CD4-positive, alpha-beta T cell treated with Interleukin-2 at 100 ng/mL for 4 hours (primary cell): ENCODE measurements at places on chromosomes 12 and 14.

- no peak for DNase-seq
Observed at GRCh38 chr12:116037941-116038837, 239.3 kb downstream of the MED13L start.

DNA sequence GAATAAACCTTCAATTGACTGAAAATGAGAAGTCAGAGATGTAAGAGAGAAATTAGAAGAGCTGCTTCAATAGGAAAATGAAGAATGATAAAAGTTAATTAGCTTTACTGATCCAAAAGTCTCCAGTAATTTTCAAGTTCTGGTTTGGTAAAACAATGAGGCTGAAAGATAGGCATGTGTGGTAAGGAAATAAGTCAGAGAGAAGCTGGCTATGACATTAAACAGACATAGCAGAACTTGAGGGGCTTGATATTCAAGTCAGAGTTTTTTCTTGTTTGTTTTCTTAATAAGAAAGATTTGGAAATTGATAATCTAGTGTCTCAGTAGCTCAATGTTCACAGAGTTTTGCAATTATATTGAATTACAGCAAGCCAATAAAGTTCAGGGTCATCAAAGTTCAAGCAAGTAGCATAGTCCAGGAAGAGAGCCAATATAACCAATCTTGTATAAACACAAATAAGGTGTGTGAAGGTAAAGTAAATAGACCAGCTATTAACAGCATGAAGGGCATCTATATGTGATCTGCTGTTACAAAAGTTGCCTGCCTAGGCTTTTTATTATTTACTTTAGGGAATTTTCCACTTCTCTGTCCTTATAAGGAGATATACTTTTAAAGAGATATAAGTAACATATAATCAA lies 1111.5 kb downstream of the TRHDE start:
- DNase-seq = no peak

DNA sequence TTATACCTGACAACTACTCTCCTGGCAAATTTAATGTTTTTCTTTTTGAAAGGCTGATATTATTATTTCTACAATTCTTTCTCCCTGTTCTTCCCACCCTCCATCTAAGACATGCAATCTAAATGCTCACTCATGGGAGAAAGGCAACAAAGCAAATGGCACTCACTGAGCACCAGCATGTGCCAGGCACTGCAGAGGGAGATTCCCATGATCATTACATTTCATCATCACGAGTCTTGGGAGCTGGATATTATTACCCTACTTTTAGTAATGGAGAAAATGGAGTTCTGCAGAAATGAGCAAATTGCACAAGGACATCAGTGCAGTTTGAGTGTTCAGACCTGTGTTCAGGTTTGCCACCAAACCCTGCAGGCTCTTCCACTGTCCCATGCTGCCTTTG lies 27.9 kb downstream of the PPM1H start:
- no peak for DNase-seq

- DNase-seq = no peak
Observed at GRCh38 chr14:52977798-52978197, 26.9 kb upstream of the FERMT2 start.

DNA sequence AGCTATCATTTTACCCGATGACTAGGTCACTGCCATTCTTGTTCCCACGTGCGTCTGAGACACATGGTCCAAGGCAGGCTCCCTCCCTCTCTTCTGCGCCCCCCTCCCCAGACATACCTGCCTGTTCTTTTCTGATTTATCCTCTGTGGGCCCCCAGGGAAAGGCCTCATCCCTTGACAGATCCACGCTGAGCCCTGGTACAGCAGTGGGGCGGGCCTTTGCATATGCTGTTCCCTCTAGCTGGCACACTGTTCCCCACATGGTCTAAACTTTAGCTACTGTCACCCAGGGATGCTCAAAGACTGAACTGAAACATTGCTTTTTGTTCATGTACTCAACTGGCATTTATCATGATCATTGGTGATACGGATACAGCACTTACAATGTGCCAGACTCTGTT lies 122.5 kb downstream of the SCARB1 start:
- no peak for DNase-seq

DNA sequence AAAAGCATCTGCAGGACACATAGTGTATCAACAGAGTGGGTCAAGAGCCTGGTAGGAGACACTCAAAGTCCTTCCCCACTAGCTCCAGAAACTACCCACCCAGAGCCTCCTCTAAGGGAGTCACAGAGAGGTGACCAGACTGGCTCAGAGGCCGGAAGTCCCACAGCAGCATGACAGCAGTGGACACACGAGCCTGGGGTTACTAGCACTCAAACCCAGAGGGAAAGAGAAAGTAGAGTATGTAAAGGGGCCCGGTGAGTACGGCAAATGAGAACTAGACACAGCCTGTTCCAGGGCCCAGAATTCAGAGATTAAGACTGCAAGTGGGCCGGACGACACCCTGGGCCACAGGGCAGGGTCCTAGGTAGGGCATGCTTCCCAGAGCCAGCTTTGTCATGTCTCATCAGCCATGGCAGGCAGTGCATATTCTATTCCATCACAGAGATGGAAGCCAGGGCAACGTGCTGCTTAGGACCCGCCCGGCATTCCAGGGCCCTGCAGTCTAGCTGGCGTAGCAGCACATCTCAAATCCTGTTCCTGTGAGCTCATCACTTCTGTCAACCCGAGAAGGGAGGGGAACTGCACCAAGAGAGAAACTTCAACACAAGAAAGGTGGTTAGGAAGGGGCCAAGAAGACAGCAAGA lies 4.2 kb downstream of the IFFO1 start:
- DNase-seq = no peak

GRCh38 chr14:51849097-51849496 lies 11.3 kb upstream of the GNG2 start:
- DNase-seq = peak; percentile 72

- DNase-seq = no peak
Observed at GRCh38 chr12:117592588-117593305, 231.3 kb upstream of the NOS1 start.

GRCh38 chr14:45201905-45202304 lies 51.1 kb downstream of the MIS18BP1 start:
- DNase-seq = no peak

DNA sequence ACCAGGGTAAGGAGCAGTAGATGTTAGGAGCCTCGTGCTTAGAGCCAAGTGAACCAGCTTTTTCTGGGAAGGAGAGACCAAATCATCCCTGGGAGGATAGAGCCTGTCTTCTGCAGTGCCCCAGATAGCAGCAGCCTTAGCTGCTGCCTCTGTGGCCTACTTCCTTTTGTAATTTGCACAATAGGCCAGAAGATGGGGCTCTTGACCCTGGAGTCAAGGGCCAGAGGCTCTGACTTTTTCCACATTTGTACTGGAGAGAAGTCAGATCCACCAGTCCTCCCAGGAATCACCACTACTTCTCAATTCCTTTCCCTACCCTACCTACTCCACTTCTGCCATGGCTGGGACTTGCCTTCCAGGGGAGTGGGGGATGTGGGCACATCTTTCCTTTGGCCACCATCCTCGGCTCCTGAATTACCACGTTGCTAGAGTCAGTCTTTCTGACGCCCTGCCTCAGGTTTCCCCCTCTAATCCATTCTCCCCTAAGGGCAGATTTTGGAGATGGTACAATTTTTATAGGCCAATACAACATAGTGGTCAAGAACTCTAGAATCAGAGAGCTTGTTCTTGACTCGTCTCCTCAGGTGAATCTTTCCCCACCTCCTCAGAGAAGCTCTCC lies 3.3 kb upstream of the SLC4A8 start:
- peak; percentile 62 for DNase-seq

GRCh38 chr12:98990648-98991047 lies 345.6 kb downstream of the APAF1 start:
- no peak for DNase-seq

- DNase-seq = no peak
Observed at GRCh38 chr12:29858270-29858786, 74.6 kb upstream of the TMTC1 start.

GRCh38 chr12:122102331-122102730 lies 23.8 kb downstream of the MLXIP start:
- no peak for DNase-seq

- DNase-seq = no peak
Observed at GRCh38 chr12:71517145-71517846, 77.7 kb downstream of the LGR5 start.

GRCh38 chr12:29726741-29727348 lies 56.9 kb downstream of the TMTC1 start:
- no peak for DNase-seq

DNA sequence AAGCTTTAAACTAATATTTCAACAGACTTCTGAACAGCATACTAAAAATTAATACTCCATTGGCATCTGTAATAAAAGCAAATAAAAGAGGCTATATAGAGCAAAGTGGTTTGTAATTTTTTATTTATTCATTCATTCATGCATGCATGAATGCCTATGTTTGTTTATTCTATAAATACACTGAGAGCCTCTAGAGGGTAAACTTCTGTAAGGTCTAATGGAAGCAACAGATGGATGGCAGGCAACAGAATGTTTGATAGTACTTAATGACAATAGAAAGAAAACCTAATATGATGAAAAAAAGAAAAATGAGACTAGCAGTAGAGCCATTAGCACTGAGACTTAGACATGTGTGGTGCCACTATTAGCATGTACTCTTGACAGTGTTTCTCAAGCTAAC lies 253.1 kb downstream of the CCDC91 start:
- DNase-seq = no peak

DNA sequence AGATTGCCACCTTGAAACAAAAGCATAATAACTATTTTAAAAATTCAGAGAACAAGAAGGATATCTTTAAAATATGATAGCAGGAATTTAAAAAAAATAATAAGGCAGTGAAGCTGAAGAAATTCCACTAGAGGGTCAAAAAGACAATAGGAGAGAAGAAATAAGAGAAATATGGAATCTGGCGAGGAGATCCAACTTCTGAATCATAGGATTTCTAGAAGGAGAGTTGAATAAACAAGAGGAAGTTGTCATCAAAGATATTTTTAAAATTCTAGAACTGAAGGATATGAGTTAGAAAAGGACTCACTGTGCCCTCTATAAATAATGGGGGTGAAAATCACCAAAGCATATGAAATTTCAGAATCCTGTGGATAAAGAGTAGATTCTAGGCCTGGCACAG lies 26.8 kb upstream of the TOMM20L start:
- no peak for DNase-seq

- peak; percentile 54 for DNase-seq
Observed at GRCh38 chr14:50260511-50260910, 29.1 kb upstream of the SOS2 start.

GRCh38 chr12:122979001-122979907 lies 1.2 kb upstream of the ARL6IP4 start:
- no peak for DNase-seq

DNA sequence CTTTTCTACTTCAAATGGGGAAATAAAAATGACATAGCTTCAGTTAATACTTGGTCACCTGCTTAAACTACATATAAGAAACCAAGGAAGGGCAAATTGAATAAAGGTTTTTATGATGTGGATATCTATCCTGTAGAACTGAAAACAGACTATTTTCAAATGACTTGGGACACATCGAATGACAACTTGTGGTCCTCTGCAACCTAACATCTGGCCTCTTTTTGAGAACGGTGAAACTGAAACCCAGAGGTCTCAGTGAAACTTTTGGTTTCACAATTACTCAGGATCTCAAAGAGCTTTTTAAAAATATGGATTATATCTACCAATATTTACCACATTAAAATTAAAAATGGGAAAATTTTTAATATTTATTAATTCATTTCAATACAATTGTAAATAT lies 65.2 kb downstream of the PPP2R5E start:
- DNase-seq = peak; percentile 48

GRCh38 chr12:47273191-47273626 lies 193.4 kb upstream of the AMIGO2 start:
- no peak for DNase-seq

GRCh38 chr14:65613131-65613650 lies 200.7 kb downstream of the FUT8 start:
- DNase-seq = no peak

- DNase-seq = no peak
Observed at GRCh38 chr14:105152794-105153241, 15.8 kb downstream of the JAG2 start.

DNA sequence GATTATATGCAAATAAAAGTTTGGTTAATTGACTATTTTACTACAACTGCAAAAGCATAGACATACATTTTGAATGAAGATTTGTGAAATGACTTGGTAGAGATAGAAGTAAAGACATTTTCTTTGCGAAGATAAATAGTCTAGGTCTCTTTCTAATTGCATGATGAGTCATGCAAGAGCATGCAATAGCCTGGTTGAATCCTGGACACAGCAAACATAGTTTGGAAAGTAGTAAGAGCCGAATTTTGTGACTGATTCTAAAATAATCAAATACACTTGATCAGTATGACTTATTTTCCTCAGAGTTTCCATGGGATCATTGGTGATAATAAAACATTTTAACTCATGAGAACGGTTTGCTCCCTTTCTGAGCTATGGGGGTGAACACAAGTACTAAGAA lies 27.7 kb upstream of the CAND1 start:
- DNase-seq = no peak

DNA sequence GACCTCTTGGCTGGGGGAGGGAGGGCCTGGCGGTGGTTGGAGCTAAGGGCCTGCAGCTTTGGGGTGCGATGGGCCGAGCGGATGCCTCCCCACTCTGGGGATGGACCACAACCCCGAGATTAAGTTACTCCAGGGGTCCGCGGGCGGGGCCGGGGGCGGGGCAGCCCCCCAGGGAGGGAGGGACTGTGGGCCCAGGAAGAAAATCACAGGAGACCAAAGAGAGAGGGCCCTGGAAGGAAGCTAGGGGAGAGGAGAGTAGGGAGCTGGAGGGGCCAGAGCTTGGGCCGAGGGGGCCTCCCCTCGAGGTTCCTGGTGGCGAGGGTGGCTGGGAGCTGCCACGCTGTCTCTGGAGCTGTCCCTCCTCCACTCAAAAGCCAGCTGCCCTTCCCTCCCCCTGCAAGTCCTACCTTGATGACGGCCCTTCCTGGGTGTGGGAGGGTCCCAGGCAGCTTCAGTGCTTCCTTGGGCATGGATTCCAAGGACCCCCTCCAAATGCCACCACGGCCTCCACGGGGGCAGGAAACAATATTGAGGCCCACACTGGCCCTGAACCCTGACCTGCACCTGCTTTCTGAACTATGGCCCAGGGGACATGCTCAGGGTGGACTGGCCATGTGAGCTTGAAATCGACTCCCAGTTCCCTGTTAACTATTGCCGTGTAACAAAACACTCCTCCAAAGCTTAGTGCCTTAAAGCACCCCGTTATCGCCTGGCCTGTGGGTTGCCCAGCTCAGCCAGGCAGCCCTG lies 610 bp upstream of the NUDT14 start:
- no peak for DNase-seq

DNA sequence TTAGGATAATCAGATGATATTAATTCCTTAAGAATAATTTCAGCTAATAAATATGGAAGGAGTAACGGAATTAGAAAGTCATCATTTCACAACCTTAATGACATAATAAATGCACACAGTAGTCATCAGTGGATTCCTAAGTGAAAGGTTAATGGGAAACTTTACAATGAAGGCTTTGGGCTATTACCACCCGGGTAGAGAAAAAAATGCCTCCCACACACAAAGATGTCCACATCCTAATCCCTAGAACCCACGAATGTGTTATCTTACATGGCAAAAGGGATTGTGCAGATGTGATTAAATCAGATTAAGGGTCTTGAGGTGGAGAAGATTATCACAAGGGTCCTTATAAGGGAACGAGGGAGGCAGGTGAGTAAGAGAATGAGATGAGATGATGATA lies 5.6 kb downstream of the TMED10 start:
- DNase-seq = no peak
